ENCODE measurements at places on chromosomes 3 and 15.

- H3K4me1 ChIP-seq, result no peaks in the 10 kb centered on the region
- DNase-seq, result no peak
These were observed 101.6 kb downstream of the MOBP start for GRCh38 chr3:39569095-39569494.

DNA sequence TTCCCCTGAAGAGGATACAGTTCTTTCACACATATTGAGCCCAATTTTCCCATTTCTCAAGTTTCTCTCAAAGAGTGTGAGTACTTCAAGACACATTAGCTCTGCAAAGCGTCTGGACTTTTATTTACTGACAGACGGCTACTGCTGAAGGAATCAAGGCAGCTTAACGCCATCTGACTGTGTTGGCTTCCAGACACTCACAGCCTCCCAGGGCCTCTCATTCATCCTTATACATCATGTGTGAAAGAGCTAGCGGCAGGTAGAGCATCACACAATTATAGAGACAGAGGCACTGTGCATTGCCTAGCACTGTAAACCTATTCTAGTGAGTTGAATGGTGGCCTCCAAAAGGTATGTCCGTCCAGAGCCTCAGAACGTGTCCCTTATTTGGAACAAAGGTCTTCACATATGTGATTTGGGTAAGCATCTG is 284.1 kb upstream of the STT3B start:
- DNase-seq, result no peak
- peaks cover 7% of the 10 kb centered on the region for H3K36me3 ChIP-seq
- peak overlapping the region; percentile 57 for H3K4me3 ChIP-seq
- peak overlapping the region; percentile 74 for H3K27ac ChIP-seq
- peaks cover 65% of the 10 kb centered on the region for H3K4me1 ChIP-seq

DNA sequence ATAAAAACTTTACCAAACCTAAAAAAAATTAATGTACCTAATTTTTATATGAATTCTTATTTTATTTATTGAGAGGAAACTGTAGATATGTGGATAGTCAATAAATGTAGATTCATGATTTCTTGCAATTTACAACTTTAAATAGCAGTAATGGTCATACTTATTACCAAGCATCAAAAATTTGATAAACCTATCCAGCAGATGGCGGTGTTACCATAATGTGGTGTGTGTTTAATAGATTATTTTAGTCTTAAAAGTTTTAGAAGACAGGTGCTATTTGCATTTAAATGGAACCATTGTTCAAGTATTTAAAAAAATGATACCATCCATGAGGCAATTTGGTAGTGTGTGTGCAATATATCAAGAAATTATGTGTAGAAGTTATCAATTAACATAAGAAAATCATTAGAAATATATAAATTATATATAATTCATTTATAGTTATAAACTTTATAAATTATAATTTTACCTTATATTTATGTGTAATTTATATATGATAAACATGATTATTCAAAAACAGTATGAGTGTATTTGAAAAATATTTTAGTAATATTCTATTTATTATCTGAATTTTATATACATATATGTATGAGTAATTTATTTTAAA is 176.0 kb upstream of the BCHE start:
- no peak for DNase-seq
- no peaks in the 10 kb centered on the region for H3K4me1 ChIP-seq
- no peaks in the 10 kb centered on the region for H3K36me3 ChIP-seq
- no peak overlapping the region for H3K27ac ChIP-seq
- H3K27me3 ChIP-seq, result no peaks in the 10 kb centered on the region

- H3K27me3 ChIP-seq, result no peaks in the 10 kb centered on the region
- H3K36me3 ChIP-seq, result no peaks in the 10 kb centered on the region
- DNase-seq, result no peak
- no peak overlapping the region for H3K4me3 ChIP-seq
- no peaks in the 10 kb centered on the region for H3K4me1 ChIP-seq
- H3K27ac ChIP-seq, result no peak overlapping the region
These were observed 169.1 kb downstream of the ULK4 start for GRCh38 chr3:41792806-41793205.

- peak overlapping the region; percentile 75 for H3K4me3 ChIP-seq
- H3K36me3 ChIP-seq, result peaks cover 7% of the 10 kb centered on the region
- DNase-seq, result peak; percentile 79
- no peaks in the 10 kb centered on the region for H3K27me3 ChIP-seq
- H3K27ac ChIP-seq, result peak overlapping the region; percentile 91
- H3K4me1 ChIP-seq, result peaks cover 47% of the 10 kb centered on the region
These were observed 16.1 kb upstream of the ATP8B4 start for GRCh38 chr15:50135031-50135551.

- DNase-seq, result no peak
- H3K4me3 ChIP-seq, result no peak overlapping the region
- H3K36me3 ChIP-seq, result no peaks in the 10 kb centered on the region
- H3K27me3 ChIP-seq, result no peaks in the 10 kb centered on the region
These were observed 365.1 kb upstream of the PLSCR5 start for GRCh38 chr3:146970236-146970635.

DNA sequence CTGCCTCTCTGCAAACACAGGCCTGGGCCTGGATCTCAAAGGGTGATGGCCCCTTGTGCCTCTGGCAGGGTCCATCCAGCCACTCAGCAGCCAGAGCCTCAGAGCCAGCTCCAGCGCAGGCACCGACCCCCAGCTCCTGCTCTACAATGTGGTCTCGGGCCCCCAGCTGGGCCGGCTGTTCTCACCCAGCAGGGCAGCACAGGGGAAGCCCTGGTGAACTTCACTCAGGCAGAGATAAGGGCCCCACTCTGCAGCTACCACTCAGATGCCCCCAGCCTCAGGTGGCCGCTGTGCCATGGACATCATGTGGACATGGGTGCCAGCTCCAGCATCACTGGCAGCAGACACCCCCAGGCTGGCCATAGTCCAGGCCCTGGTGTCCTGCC is 173.1 kb downstream of the TBC1D2B start:
- no peak overlapping the region for H3K27ac ChIP-seq
- no peaks in the 10 kb centered on the region for H3K36me3 ChIP-seq
- no peak overlapping the region for H3K4me3 ChIP-seq
- DNase-seq, result no peak
- H3K4me1 ChIP-seq, result no peaks in the 10 kb centered on the region

GRCh38 chr3:107627962-107628542 is 105.3 kb downstream of the BBX start:
- H3K4me3 ChIP-seq, result no peak overlapping the region
- no peaks in the 10 kb centered on the region for H3K27me3 ChIP-seq
- no peak overlapping the region for H3K27ac ChIP-seq

DNA sequence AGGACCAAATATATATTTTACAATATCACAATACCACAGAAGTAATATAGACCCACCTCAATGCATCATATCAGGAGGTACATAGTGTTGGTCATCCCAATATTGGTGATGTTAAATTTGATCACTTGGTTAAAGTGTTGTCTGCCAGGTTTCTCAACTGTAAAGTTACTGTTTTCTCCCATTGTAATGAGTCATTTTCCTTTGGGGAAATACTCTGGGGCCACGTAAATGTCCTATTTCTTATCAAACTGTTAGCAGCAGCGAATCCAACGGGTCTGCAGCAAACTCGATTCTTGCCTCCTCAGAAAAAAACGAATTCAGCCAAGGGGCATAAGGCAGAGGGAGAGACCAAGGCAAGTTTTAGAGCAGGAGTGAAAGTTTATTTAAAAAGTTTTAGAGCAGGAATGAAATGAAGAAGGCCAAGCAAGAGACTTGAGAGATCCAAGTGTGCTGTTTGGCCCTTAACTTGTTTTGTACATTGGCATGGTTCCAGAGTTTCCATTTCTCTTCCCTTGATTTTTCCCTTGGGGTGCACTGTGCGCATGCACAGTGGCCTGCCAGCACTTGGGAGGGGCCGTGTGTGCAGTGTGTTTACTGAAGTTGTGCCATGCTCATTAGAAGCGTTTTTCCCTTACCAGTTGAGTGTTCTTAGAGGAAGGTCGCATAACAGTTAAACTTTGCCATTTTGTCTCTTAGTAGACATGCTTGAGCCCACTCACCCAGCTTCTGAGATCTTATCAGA is 512.5 kb downstream of the AGBL1 start:
- H3K27me3 ChIP-seq, result no peaks in the 10 kb centered on the region
- DNase-seq, result no peak
- no peaks in the 10 kb centered on the region for H3K36me3 ChIP-seq

DNA sequence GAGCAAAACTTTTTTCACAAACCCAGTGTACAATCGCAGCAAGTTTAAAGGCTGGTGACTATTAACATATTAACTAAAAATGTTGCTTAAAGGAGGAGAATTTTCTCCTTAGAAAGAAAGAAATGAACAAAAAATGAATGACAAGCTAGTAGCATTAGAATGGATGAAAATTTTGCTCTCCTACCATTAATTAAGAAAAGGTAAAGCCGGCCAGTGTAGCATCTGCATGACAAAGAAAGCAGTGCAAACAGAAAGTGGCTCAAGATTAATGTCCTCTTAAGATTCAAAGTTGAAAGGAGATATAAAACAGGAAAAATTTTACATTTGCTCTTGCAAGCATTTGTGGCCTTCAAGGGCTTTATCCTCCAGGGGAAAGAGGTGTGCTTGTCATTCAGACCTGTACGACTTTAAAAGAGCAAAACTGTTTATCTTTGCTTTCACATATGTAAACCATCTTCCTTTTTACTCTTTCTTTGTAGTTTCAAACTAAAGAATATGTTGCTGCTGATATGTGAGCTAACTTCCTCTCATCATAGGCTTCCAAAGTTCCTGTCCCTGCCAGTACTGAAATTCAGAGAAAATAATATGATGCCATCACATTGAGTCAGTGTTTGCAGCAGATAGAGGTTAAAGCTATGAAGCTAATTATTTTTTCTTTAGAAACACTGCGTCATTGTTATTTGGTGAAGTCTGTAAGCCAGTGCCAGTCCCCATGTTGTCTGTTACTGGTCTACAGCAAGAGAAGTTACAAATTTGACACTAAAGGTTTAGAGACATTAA is 439.1 kb upstream of the GRM7 start:
- no peak for DNase-seq
- no peak overlapping the region for H3K4me3 ChIP-seq
- no peak overlapping the region for H3K27ac ChIP-seq
- no peaks in the 10 kb centered on the region for H3K4me1 ChIP-seq
- H3K27me3 ChIP-seq, result no peaks in the 10 kb centered on the region

- DNase-seq, result no peak
- H3K4me3 ChIP-seq, result no peak overlapping the region
- peaks cover 10% of the 10 kb centered on the region for H3K4me1 ChIP-seq
These were observed 25.8 kb upstream of the PIAS1 start for GRCh38 chr15:68028137-68028887.
